Caki2 (cell line): ENCODE measurements at places on chromosomes 16 and 17. TPM values are rescaled to one million over a fixed set of nuclear protein-coding genes. Genes with fewer than 3 reads are reported as not detected.

Gene IST1
- total RNA-seq, result 157 and 197 TPM in 2 replicates

Gene TEKT1
- not detected in 2 replicates for total RNA-seq

Gene GCGR
- not detected in 2 replicates for total RNA-seq

Gene PTGES3L
- not detected in 2 replicates for total RNA-seq

Gene ROGDI
- 20.4 and 24.8 TPM in 2 replicates for total RNA-seq

Gene HOXB13
- 6.5 and 6.9 TPM in 2 replicates for total RNA-seq

Gene SEZ6
- not detected in 2 replicates for total RNA-seq

- peak; percentile 63 for DNase-seq
These were observed 7.2 kb upstream of the GRB2 start for GRCh38 chr17:75412455-75413317.

- no peak for DNase-seq
These were observed 1.8 kb downstream of the TSPOAP1 start for GRCh38 chr17:58326609-58327362.

DNA sequence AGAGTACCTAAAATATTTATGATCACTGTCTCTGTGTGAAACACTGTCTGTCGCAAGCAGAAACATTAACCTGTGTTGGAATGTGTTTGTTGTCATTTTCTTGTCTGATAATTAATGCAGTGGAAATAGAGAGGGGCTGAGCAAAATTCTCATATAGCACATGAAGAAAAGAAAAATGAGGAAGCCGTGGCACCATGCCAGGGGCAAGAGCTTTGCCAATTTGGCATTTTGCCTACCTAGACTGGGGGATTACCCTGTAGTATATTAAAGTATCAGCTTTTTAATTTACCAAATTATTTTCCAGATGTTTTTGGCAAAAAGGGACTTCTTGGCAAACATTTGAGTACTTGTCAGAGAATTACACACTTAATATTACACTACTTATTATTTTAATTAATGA is 1326.6 kb upstream of the GOT2 start:
- no peak for DNase-seq

GRCh38 chr17:77786740-77787505 is 171.6 kb upstream of the TNRC6C start:
- no peak for DNase-seq

DNA sequence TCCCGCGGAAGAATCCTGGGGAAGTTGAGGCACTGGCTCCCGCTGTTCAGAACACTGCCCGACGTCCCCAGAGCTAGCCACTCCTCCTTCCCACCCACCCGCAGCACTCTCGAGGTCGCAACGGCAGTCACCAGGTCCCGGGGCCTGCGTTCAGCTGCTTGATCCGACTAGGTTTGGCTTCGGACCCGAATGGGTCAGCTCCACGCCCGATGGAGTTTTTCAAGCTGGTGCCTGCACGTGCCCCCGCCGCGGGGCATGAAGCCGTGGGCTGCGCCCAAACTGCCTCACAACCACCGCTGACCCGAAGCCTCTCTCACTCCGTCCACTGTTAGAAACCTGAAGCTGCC is 12.4 kb upstream of the ODF4 start:
- DNase-seq, result no peak

DNA sequence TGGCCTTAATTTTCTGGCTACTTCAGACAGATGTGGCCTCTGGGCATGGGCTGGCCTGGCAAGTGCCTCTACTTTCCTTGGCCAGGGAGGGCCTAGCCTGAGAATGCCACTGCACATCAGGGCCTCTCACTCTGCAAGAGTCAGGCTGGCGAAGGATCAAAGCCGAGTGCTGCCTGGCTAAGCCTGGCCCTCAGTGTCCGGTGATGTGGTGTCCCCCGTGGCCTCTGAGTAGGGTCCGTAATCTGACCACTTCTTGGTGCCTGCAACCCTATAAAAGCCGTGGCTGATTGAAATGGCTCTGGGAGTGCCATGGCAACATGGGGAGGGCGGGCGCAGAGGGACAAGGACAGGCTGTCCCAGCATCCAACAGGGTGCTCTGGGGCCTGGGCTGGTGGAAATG is 30.2 kb downstream of the TBX4 start:
- DNase-seq, result no peak

GRCh38 chr16:1771864-1772361 is 570 bp upstream of the NME3 start:
- no peak for DNase-seq

GRCh38 chr16:72001180-72001874 is 1.1 kb upstream of the PKD1L3 start:
- no peak for DNase-seq

DNA sequence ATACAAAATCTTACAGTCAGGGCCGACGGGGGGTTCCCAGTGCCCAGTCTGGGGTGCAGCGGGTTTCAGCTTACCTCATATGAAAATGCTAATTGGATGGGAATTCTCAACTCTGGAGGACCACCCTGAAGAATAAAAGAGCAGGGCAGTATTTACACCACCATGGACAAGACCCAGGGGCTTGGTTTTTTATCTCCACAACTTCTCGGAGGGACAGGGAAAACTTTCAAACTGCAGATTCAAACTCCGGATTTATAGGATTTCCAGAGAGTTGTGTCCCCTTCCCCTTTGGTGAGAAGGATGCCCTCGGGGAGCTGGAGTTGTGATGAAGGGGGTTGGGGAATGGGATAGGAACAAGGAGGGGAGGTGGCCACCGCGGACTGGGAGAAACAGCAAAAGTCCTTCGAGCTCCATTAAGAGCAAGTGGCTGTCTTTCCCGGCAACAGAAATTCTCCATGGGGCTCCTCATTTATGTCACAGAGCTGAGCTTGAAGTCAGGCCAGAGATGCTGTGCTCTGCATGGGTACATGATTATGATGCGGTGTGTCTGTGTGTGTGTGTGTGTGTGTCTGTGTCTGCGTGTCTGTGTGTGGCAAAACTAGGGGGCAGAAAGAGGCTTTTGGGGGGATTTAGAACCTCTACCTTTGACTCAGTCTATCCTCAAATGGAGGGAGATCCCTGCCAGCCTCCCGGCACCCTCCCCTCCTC is 15.7 kb downstream of the FOXL1 start:
- DNase-seq, result no peak

- no peak for DNase-seq
These were observed 3.1 kb upstream of the BANP start for GRCh38 chr16:87948119-87948545.

DNA sequence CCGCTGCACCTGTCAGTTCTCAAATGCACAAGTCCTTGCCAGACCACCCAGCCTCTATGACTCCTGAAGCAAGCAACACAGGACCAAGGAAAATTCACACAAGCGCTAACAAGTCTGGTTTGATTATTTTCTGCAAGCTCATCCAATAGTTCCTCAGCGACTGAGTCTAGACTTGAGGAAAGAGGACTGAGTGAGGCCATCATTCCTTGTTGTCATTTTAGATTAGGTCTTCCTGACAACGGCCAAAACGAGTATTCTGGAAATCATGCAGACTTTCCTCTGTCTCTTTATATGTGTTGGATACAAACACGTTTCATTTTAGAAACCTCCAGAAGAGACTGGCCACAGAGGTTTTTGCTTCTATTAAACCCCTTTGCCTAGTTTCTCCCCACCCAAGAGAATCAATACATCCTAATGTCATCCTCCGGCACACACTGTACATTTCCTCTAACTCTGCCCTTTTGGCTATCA is 561 bp downstream of the CCDC47 start:
- peak; percentile 41 for DNase-seq

DNA sequence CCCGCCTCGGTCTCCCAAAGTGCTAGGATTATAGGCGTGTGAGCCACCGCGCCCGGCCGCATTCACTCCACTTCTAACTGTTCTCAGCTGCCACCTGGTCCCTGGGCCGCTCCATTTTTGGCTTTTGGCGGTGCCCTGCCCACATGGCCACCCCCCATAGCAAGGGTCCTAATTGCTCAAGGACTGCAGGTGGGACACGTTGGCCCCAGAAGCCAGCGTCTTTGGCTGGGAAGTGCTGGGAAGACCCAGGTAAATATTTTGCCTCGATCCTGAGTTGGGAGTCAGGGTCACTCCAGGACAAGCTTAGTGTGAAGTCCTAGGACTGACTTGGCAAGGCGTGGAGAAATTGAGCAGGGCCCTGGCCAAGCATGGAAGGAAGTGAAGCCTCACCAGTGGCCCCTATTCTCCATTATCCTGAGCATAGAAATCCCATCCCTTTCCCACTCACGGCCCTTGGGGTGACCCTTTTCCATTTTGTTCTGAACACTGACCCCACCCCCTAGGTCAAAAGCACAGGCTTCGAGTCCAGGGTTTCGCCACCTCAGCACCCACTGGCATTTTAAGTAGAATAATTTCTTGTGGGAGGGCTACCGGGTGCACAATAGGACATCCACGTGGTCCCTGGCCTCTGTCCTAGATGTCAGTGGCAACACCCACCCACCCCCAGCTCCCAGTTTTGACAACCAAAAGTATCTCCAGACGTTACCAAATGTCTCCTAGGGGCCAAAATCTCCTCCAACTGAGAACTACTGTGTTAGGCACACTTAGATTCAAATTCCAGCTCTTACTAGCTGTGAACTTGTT is 5.9 kb upstream of the WDR81 start:
- no peak for DNase-seq

GRCh38 chr16:14309906-14310305 is 238.8 kb downstream of the MRTFB start:
- DNase-seq, result no peak

DNA sequence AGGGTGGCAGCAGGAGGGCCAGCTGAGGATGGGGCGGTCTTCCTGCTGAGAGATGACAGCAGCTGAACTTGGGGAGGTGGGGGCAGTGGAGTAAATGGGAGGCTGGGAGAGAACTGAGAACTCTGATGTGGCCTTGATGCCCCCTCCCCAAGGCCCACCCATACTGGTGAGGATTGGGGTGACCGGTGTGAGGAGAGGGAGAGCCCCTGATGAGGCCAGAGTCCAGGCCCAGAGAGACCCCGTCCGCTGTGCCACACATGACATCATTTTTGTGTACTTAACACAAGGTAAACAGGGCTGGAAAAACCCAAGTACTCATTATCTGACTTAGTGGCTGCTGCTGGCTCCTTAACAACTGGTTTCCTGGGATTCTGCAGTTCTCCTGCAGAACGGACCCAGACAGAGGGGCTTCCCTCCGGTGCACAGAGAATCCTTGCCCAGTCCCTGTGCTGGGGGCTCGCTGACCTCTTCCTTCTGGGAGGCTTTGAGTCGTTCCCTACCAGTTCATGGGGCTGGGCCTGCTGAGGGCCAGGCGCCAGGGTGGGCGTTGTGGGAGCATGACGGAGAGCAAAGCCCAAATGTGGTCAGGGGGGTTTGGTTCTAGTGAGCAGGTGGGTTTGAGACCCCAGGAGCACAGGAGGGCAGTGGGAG is 207.6 kb downstream of the RAB11FIP4 start:
- no peak for DNase-seq

GRCh38 chr16:30569746-30570635 is 1.5 kb downstream of the ZNF688 start:
- DNase-seq, result no peak

- no peak for DNase-seq
These were observed 25.3 kb downstream of the NXPH3 start for GRCh38 chr17:49600949-49601348.

DNA sequence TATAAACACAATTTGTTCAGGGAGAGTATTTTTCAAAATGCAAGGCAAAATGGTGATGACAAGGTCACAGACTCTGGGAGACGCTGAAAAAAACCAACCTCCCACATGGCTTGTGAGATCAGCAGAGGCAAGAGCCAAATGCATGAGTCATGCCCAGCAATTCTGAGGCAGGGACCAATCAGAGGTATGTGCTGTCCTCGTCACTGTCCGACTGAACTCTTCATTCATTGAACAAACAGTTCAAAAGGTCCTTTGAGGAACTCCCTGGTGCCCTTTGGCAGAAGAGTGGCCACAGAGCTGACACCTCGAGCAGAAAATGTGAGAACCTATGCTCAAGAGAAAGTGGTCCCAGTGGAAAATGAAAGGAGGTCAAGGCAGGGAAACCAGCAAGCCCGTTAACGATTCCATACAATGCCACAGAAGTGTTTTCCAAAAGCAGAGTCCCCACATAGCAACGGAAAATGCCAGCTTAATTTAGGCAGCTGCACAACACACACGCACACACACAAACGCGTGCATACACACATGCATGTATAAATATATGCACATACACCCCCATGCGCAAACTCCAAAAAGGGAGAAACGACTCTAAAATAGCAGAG is 50.9 kb downstream of the CDH11 start:
- peak; percentile 81 for DNase-seq

DNA sequence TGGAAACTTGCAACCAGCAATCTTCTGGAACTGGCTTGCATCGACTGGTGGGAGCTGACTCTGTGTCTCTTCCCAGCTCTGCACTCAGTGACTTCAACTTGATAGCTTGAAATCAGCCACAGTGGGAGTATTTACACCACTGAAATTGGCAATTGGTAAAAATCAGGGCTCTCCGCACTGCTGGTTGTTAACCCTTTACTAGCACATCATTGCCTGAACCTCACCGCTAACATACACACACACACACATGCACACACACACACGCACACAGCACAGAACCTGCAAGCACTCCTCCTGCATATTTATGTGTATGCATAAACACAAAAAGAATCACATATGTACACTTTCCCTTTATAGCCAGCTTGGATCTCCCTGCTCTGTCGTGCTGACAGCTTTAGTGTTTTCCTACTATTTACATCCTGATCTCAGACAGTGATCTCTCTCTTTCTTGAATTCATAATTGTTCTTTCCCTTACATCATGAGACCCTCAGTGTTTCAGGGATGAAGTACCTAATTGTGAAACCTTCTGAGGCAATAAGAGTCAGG is 7.9 kb upstream of the TMIGD1 start:
- DNase-seq, result no peak

DNA sequence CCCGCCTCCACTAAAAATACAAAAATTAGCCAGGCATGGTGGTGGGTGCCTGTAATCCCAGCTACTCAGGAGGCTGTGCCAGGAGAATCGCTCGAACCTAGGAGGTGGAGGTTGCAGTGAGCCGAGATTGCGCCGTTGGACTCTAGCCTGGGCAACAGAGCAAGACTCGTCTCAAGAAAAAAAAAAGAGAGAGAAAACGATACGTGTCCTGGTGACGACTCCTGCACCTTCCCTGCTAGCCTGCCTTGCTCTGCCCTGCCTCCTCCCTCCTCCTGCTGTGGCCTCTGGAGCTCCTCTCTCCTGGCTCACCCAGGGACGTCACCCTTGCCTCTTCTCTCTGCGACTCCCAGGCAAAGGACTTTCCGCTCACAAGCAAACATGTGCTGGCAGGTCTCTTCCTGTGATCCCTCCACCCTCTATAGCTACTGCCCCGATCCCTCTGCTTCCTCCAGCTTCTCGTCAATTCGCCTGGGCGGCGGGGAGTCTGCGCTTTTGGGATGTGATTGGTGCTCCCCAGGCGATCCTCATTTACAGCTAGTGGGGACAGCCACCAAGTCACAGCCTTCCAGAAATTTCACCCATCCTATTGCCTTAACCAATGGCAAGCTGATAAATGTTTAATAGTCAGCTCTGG is 25.5 kb upstream of the CBX4 start:
- DNase-seq, result no peak

- DNase-seq, result no peak
These were observed 4.2 kb upstream of the SLC16A3 start for GRCh38 chr17:82224666-82225065.

- DNase-seq, result no peak
These were observed 15.1 kb downstream of the ASPSCR1 start for GRCh38 chr17:81992306-81993102.

DNA sequence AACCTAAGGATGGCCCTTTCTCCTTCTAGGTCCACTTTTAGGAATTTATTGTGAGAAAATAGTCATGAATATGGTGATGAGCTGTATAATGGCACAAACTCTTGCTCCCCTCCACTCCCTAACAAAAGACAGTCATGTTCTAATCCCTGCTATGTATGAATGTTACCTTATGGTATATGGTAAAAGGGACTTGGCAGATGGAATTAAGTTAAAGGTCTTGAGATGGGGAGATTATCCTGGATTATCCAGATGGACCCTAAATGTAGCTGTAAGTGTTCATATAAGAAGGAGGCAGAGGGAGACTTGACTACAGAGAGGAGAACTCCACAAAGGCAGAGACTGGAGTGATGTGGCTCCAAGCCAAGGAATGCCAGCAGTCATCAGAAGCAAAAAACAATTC is 296.1 kb downstream of the SOX9 start:
- no peak for DNase-seq
